ENCODE measurements at places on chromosomes 11 and 22. TPM values are rescaled to one million over a fixed set of nuclear protein-coding genes. Genes with fewer than 3 reads are reported as not detected.

SCGB1D1 gene
- total RNA-seq: not detected

BDNF gene
- 78.3 TPM for total RNA-seq

GPR83 gene
- not detected for total RNA-seq

OR2AG1 gene
- not detected for total RNA-seq

- DNase-seq: no peak
Measured at GRCh38 chr11:2788168-2789071, 88.6 kb upstream of the KCNQ1OT1 start.

GRCh38 chr22:33405194-33405593, 347.0 kb upstream of the SYN3 start:
- no peak for DNase-seq

- peak; percentile 57 for DNase-seq
Measured at GRCh38 chr22:19962246-19962908, 20.8 kb upstream of the TXNRD2 start.

- DNase-seq: no peak
Measured at GRCh38 chr11:62542111-62542745, 4.4 kb downstream of the AHNAK start.

DNA sequence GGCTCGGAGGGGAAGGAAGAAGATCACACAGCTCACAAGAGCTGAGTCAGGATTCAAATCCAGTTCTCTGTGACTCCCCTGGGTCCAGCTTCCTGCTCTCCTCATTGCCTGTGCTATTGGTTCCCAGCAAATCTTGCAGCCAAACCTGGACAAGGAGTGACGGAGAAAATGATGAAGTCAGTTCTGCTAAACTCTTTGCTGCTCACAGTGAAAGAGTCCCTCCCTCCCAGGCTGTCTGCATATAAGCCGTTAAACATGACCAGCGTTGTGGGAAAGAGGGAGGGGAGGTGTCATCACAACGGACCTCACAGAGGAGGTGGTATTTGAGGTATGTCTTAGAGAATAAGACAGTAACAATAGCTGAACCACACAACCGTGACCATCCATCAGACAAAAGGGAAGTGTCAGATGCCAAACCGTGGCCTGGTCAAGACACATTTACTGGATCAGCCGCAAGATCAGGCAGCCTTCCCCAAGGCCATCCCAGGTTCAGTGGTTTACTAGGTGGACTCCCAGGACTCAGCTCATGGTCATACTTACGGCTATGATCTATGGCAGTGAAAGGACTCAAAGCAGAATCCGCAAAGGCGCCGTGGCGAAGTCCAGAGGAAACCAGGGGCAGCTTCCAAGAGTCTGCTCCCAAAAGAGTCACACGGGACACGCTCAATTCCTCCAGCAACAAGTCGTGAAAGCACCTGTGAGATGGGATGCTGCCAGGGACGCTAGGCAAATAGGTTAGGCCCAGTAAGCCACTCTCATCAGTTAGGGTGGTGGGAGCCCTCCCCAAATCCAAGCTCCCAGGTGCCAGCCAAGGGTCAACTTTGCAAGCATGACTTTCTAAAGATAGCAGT, 2.8 kb upstream of the CYTH4 start:
- DNase-seq: no peak

- no peak for DNase-seq
Measured at GRCh38 chr11:111427471-111427912, 48.4 kb upstream of the POU2AF1 start.

C11orf42 gene
- not detected for total RNA-seq
